ENCODE measurements at places on chromosomes 5 and 9.

DNA sequence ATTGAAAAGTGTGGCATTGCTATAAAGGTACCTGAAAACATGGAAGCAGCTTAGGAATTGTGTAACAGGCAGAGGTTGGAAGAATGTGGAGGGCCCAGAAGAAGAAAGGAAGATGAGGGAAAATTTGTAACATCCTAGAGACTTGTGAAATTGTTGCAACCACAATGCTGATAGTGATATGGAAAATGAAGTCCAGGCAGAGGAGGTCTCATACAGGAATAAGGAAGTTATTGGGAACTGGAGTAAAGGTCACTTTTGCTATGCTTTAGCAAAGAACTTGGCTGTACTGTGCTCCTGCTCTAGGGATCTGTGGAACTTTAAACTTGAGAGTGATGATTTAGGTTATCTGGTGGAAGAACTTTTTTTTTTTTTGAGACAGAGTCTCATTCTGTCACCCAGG, 43.5 kb downstream of the PTPDC1 start:
- no peak for DNase-seq

- no peak for DNase-seq
Observed at GRCh38 chr5:3142261-3143027, 391.0 kb upstream of the IRX2 start.

DNA sequence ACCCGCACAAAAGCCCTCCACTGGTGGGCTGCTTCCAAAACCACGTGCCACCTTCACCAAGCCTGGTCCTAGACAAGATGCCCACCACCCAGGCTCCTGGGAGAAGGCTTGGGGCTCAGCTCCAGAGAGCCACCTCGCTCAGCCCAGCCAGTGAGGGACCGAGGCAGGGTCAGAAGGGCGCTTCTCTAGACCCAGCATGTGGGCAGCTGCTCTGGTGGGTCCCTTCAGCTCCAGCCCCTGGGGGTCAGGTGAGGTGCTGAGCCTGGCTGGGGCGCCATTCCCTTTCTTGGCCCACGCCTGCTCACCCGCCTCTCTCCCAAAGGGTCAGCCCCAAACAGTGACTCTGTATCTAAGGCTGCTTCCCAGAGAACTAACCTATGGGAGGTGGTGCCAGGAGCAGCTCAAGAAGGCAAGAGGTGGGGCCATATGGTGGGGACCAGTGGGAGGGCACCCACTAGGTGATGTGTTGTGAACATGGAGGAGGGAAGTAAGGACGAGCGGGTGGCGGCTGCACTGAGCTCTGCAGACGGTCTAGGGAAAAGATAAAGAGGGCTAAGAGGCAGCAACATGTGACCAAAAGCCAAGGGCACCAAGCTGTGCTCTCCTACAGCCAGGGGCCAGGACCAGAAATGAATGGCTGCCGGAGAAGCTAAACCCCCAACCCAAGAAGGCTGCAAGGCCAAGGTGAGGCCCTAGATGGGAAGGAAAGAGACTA, 79.3 kb downstream of the CAMSAP1 start:
- no peak for DNase-seq

DNA sequence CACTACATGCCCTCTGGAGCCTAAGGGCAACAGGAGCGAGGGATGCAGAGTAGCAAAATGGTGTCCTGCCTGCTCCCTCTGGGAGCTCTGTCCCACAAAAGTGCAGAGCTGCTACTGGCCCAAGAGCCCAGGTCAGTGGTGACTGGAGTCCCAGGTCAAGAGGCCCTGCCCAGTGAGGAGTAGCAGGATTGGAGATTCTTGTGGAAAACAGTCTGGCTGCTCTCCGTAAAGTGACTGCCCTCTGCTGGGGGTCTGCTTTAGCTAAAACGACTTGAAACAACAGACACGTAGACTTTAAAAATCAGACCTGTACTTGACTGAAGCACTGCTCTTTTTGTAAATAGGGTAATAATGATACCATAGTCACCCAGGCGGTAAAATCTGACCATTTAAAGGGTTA, 917.0 kb downstream of the MAT2B start:
- DNase-seq, result no peak

- no peak for DNase-seq
Observed at GRCh38 chr5:78653681-78654366, 5.3 kb upstream of the LHFPL2 start.
